Psoas muscle (tissue), 8 donors: ENCODE measurements at places on chromosomes 5 and 9. TPM values are rescaled to one million over a fixed set of nuclear protein-coding genes. Genes with fewer than 3 reads are reported as not detected.

GRCh38 chr9:116859763-116860162 lies 172.7 kb downstream of the TRIM32 start:
- no peak for DNase-seq

DNA sequence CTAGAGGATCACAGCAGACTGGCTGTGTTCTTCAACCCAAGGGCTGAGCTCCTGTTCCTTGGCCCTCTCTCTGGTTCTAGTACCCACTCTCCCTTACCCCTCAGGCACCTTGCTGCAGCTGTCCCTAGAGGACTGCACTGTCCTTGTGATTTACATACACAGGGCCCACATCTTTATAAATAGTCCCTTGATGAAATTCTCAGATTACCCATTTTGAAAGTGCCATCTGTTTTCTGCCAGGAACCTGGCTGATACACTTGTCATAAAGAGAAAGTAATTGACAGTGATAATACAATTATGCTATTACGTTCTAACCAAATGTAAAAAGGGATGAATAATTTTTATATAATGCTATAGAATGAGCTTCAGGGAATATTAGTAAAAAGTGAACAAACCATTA lies 16.5 kb upstream of the SPARC start:
- DNase-seq: no peak

DNA sequence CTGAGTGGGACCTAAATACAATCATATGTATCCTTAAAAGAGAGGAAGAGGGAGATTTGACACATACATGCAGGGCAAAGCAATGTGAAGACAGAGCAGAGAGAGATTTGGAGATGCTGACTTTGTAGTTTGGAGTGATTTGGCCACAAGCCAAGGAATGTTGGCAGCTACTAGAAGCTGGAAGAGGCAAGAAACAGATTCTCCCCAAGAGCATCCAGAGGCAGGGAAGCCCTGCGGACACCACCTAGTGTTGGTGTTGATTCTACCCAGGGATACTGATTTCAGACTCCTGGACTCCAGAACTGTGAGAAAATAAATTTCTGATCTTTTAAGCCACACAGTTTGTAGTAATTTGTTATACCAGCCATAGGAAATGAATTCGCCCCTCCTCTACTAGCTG lies 64.9 kb upstream of the OSMR start:
- peak; percentile 68 for DNase-seq

GRCh38 chr9:71509054-71509453 lies 259.3 kb downstream of the CEMIP2 start:
- no peak for DNase-seq

The PCDHB10 gene
- total RNA-seq: 0.29 TPM

The NEUROG1 gene
- total RNA-seq: not detected

The CDO1 gene
- 1.0 TPM for total RNA-seq
